ENCODE measurements at places on chromosomes 4 and X.

DNA sequence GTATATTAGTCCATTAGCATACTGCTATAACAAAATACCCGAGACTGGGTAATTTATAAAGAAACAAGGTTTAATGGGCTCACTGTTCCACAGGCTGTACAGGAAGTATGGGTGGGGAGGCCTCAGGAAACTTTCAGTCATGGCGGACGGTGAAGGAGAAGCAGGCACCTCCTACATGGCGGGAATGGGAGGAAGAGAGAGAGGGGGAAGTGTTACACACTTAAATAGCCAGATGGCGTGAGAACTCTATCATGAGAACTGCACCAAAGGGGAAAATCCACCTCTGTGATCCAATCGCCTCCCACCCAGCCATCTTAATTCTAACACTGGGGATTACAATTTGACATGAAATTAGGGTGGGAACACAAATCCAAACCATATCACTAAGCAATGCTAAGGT is 98.9 kb upstream of the SH3RF1 start:
- no peak for DNase-seq

- no peak for DNase-seq
Observed at GRCh38 chr4:156294577-156294976, 340.9 kb upstream of the CTSO start.

DNA sequence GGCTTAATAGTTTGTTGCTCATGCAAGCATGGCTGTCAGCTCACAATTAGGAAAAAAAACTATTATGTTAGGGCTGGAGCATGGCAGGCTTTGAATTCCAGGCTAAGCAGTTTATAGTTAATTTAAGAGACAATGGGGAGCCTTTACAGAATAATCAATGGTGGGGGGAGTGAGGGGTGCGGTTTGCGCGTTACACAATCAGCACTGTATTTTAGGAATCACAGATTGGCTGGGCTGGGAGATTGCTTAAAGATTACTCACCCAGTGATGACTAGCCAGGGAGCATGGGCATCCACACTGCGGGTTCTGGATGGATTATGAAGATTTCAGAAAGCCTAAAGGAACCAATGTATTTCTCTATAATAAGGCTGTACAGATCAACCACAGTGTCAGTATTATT is 186.6 kb downstream of the SOX3 start:
- DNase-seq: no peak

GRCh38 chrX:82528525-82528924 is 979.6 kb upstream of the POU3F4 start:
- DNase-seq: no peak

DNA sequence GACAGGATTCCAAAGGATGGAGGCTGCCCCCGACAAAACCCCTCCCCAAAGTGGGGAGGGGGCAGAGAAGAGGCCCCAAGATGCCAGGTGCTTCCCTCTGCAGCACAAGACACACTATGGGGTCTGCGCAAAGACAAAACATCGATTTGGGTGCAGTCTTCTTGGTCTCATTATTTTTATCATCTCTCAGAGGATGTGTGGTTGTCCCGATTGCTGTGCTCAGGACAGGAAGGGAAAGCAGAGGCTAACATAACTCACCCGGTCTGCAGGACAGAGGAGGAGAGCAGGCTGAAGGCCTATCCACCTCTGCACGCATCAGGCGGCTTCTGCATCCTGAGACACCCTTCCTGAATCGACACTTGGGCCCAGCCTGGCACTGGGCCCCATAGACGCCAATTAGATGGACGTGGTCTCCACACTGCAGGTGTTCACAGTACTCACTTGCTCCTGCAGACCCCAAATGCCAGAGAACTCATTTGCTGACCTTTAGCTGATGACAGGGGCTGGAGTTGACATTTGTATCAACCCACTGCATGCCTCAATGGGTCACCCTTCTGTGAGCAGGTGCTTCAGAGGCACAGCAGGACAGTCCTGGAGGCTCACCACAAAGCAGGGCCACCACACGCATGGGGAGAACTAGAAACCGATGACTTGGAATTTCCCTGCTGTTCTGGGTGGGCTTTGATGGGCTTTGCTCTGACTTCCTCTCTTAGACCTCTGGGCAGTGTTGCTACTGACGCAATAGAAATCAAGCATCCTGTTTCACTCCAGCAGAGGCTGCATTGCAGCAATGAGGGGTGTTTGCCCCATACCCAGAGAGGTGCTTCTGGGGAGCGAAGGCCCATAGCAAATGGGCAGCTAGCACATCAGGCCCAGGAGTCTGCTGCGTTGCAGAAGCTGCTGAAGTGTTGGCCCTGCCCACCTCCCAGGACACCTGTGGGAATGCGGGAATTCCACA is 96.3 kb upstream of the ENPP6 start:
- no peak for DNase-seq

- DNase-seq: no peak
Observed at GRCh38 chrX:71919886-71920285, 9.2 kb downstream of the NHSL2 start.

- DNase-seq: no peak
Observed at GRCh38 chr4:118772081-118772766, 63.7 kb downstream of the SEC24D start.

DNA sequence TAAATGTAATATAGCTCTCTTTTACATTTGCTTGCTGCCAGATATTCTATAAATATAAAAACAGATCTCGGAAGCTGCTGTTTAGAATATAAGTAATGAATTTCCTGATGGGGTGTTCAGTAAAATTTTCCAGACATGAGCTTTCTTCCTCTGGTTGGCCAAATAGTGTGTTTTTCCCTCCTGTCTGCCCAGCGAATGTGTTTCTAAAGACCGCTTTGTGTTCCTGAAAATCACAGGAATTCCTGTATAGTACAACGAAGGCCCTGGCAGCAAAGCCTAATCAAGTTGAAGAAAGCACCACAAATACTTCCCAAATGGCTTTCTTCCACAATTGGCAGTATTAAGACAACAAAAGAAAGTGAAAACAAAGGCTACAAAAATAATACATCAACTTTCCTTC is 494.1 kb downstream of the INPP4B start:
- DNase-seq: no peak

- DNase-seq: no peak
Observed at GRCh38 chr4:184765473-184766340, 31.8 kb upstream of the CENPU start.

DNA sequence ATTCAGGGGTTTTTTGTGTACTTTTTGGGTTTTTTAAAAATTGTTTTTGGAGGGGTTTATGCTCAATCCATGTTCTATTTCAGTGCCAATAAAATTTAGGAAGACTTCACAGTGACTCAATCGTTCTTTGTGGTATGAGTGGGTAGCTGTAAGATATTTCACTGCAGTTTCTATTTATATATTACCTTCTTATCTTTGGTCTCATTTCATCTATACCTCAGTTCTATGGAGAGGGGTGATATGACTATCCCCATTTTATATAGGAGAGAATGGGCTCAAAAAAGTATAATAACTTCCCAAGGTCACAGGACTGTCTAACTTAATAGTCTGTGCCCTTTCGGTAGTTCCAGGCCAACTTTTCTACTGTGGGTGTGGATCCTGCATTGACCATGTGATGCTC is 74.4 kb downstream of the MSN start:
- DNase-seq: no peak

GRCh38 chr4:27666943-27667342 is 806.3 kb downstream of the STIM2 start:
- DNase-seq: no peak

DNA sequence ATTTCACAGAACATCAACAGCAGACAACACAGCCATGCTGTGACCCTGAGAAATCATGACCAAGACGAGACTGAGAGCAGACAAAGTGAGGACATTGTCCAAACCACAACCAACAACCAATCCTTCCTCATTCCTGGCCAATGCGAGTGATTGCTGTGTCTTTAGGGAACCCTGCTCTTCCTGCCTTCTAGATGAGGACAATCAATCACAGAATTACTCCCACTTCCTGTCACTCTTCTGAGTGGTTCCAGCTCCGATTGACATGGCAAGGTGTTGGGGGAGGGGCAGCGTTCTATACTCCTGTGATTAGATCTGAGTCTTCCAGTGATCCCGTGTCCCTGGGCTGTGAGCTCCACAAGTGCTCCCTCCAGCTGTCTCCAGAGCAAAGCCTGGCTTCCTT is 227.8 kb downstream of the STIM2 start:
- DNase-seq: no peak

GRCh38 chr4:107117726-107118125 is 81.6 kb upstream of the DKK2 start:
- no peak for DNase-seq

- no peak for DNase-seq
Observed at GRCh38 chr4:111492496-111492895, 652.8 kb upstream of the FAM241A start.

GRCh38 chrX:13123857-13124345 is 79.5 kb upstream of the FAM9C start:
- no peak for DNase-seq

GRCh38 chrX:93120805-93121204 is 552.6 kb downstream of the NAP1L3 start:
- no peak for DNase-seq

GRCh38 chr4:169068423-169068822 is 58.4 kb upstream of the CBR4 start:
- DNase-seq: no peak

DNA sequence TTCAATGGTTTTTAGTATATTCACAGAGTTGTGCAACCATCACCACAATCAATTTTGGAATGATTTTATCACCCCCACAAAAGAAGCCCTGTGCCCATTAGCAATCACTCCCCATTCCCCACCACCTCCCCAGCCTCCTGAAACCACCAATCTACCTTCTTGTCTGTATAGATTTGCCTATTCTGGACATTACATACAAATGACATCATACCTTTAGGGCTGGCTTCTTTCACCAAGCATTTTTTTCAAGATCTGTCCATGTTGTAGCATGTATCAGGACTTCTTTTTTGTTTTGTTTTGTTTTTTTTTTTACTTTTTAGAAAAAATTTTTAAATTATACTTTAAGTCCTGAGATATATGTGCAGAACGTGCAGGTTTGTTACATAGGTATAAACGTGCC is 108.1 kb downstream of the RTL9 start:
- DNase-seq: no peak

DNA sequence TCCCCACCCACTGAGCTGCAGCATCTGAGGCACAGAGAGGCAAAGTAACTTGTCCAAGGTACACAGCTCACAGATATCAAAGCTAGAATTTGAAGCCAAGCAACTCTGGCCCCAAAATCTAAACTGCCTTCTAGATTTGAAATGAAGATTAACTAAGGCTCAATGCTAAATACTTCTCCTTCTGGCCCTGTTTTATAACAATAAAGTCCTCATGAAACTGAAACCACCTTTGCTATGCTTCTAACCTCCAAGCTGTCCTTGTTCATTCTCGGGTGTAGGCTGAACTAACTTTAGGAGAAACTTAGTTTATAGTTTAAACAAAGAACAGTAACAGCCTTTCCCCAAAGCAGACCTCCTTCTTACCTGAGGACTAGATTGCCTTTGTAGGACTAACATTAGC is 93.6 kb downstream of the DCTD start:
- DNase-seq: no peak

GRCh38 chr4:187965726-187966125 is 29.8 kb upstream of the ZFP42 start:
- no peak for DNase-seq

GRCh38 chr4:139776235-139776634 is 110.6 kb downstream of the MGST2 start:
- no peak for DNase-seq

- no peak for DNase-seq
Observed at GRCh38 chr4:169144061-169144600, 126.6 kb downstream of the SH3RF1 start.

- DNase-seq: no peak
Observed at GRCh38 chrX:27591938-27592337, 1.8 kb downstream of the DCAF8L2 start.

DNA sequence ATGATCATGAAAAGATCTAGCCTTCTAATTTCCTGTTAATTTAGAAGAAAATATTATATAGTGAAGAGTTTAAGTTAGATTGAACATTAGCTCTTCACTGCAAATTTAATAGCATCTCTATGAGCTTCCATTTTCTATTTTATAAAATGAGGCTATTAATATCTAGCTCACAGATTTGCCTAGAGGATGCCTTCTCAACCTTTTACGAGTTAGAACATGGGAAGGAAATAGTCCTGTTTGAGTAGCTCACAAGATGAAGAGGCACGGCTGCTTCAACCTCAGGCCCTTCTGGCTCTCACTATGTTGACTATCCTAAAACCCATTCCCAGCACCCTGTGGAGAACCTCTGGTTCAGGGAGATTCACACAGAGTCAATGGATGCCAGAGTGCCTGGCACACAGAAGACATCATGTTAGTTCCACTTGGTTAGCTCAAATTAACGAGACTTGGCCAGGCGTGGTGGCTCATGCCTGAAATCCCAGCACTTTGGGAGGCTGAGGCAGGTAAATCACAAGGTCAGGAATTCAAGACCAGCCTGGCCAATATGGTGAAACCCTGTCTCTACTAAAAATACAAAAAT is 97.9 kb upstream of the GUCY1A1 start:
- no peak for DNase-seq

DNA sequence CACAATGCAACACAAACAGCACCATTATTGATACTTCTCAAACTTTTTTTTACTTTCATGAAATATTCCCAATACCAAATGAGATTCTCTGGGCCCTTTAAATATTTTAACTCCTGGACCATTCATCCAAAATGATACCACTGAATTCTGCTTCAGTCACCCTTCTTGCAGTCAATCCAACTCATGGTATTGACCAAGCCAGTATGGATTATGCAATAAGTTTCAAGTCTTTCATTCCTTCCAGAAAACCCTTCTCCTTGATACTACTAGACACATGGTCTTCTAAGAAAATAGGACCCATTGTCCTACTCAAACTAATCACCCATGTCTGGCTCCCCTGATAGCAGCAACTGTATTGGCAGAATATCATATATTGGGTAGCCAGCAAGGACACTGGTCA is 23.0 kb downstream of the ZNF721 start:
- no peak for DNase-seq

Measured in stimulated activated CD8-positive, alpha-beta memory T cell treated with anti-CD3 and anti-CD28 coated beads, Interleukin-2, amount 100 ng/mL, for 1 hour (primary cell).